ENCODE measurements at places on chromosomes 6 and 20.

- no peaks in the 10 kb centered on the region for H3K27me3 ChIP-seq
- no peaks in the 10 kb centered on the region for H3K36me3 ChIP-seq
- no peak overlapping the region for H3K27ac ChIP-seq
- peaks cover 30% of the 10 kb centered on the region for H3K4me1 ChIP-seq
These were observed 211.7 kb upstream of the CST7 start for GRCh38 chr20:24737212-24737850.

DNA sequence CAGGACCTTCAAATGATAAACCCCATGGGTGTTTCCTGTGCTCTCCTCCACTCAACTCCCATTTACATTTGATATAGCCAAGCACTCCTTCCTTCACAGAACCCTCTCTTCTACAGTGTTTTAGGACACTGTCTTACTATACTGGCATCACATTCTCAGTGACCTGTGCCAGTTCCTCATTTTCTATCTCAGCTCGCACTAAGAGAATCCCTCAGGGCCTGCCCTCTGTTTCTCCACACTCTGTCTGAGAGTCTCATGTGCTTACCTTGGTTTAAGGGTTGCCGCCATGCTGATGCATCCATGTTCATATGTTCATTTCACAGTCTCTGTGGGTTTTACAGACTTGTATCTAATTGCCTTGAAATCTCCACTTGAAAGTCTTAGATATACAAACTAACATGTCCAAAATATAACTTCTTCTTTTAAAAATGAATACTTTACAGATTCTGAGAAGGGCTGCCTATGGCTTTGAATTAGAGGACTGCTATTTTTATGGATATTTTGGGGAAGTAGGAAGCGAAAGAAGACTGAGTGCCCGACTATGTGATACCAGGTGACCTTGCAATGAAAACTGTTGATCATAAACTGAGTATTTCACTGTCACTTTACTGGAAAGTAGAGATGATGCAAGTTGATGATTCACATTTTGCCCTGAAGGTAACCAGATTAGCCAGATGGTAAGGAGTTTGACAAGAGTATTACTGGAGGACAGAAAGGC is 153.1 kb upstream of the SIM1 start:
- no peaks in the 10 kb centered on the region for H3K27me3 ChIP-seq
- H3K36me3 ChIP-seq: peaks cover 29% of the 10 kb centered on the region
- no peak overlapping the region for H3K4me3 ChIP-seq

GRCh38 chr6:108677357-108677756 is 116.6 kb downstream of the FOXO3 start:
- H3K27me3 ChIP-seq: peaks cover 4% of the 10 kb centered on the region
- no peak overlapping the region for H3K27ac ChIP-seq
- no peak for DNase-seq

- H3K4me3 ChIP-seq: no peak overlapping the region
- no peaks in the 10 kb centered on the region for H3K36me3 ChIP-seq
- no peak overlapping the region for H3K27ac ChIP-seq
- H3K4me1 ChIP-seq: peaks cover 39% of the 10 kb centered on the region
- DNase-seq: no peak
These were observed 356.0 kb downstream of the HDGFL1 start for GRCh38 chr6:22925304-22925835.

GRCh38 chr6:159931846-159932245 is 37.0 kb upstream of the IGF2R start:
- no peak for DNase-seq
- no peak overlapping the region for H3K4me3 ChIP-seq
- H3K27ac ChIP-seq: no peak overlapping the region
- peaks cover 36% of the 10 kb centered on the region for H3K27me3 ChIP-seq
- no peaks in the 10 kb centered on the region for H3K4me1 ChIP-seq

DNA sequence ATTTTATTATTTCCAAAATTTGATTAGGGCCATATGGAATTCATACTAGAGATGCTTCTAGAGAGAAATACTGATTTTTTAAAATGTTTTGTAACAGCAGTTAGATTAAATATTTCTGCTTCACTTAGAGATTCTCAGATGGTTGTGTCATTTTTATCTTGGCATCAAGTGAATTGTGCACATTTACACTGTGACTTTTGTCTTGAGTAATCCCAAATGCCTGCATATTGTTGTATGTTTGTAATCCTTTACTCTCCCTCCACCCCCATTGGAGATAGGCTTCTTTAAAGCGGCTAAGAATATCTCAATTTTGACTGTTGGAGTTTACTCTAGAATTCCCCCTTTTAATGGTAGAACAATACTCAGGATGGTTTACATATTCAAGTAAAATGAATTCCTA is 19.0 kb downstream of the STX16 start:
- H3K27ac ChIP-seq: no peak overlapping the region
- peaks cover 3% of the 10 kb centered on the region for H3K4me1 ChIP-seq
- H3K27me3 ChIP-seq: no peaks in the 10 kb centered on the region
- H3K36me3 ChIP-seq: peaks cover 39% of the 10 kb centered on the region

DNA sequence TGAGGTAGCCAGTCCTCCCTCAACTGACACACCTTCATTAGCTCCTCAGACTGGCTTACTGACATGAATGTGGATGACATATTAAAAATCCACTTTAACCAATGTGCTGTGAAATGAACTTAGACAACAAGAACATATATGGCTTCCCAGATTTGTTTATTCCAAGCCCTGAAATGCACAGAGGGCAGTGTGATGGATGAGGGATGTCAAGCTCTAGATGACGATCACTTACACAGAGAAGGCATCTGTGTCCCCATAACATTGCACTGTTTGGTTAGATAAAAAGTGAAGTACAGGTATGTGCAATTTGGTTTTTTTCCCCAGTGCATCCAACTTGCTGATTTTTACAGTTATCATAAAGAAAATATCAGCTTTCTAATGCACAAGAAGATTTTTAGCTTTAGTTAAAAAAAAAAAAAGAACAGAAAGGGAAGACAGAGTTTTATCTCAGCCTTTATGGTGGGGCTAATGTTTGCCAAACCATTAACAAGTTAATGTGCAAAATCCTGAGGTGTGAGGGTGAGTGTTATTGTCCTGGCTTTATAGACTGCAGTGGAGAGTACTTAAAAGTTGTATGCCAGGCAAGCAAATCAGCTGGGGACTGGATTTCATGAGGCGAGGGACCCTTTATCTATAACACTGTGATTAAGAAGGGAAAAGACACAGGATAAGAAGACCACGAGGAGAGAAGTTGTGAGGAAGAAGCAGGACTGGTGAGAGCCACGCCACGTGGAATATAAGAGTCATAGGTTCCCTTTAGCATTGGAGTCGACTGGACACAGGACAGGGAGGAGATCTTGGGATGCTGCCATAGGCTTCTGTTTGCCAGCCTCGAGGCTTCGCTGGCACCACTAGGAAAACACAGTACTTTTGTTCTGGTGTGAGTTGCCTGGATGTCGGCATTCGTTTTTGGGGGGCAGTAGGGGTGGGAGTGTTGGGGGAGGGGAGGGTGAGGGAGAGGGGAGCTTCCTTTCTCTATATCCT is 90.0 kb upstream of the BACH2 start:
- H3K36me3 ChIP-seq: no peaks in the 10 kb centered on the region
- DNase-seq: no peak
- H3K4me3 ChIP-seq: no peak overlapping the region
- peaks cover 26% of the 10 kb centered on the region for H3K4me1 ChIP-seq

DNA sequence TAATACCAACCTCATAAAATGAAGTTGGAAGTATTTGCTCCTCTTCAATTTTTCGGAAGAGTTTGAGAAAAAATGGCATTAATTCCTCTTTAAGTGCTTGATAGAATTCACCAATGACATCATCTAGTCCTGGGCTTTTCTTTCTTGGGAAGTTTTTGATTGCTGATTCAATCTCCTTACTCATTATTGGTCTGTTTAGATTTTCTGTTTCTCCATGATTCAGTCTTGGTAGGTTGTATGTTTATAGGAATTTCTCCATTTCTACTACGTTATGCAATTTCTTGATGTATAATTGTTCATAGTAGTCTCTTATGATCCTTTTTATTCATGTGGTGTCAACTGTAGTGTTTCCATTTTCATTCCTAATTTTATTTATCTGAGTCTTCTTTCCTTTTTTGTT is 176.9 kb upstream of the PRND start:
- H3K27me3 ChIP-seq: peaks cover 20% of the 10 kb centered on the region
- H3K27ac ChIP-seq: no peak overlapping the region
- no peaks in the 10 kb centered on the region for H3K36me3 ChIP-seq
- DNase-seq: no peak
- peaks cover 6% of the 10 kb centered on the region for H3K4me1 ChIP-seq

DNA sequence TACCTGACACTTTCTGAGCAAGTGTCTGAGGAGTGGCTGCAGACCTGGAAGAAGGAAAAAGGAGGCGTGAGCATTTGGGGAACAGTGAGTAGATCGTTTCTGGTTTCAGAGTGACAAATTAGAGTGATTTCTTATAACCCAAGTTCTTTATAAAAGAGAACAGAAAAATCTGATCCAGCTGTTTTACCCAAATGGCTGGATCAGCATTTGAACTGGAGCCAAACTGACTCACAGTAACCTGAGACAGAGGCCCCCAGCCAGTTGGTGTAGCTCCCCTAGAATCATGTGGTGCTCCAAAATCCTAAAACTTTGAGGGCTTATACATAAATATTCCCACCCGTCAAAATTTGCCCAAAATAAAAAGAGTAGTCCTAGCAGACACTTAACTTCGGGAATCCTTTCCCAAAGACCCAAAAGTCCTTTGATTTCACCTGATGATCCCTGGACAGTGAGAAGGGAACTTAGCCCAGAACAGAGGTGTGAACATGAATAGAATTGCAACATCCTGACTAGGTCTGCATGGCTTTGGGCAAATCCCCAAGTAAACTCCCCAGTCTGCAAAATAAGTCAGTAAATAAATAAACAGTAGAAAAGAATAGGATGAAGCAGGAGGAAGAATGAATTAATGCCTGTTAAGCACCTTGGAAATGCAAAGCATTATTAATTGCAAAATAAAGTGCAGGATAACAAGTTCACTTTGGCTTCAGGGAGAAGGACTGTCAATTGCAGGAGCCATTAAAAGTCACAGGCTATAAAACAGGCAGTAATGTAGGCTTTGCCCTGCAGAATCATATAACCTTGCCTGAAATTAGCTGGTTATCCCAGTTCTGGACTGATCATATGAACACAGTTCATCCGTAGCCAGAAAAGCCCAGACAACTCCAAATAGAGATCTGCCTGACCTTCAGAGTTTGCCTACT is 262.0 kb upstream of the JARID2 start:
- no peak overlapping the region for H3K27ac ChIP-seq
- no peak for DNase-seq
- no peak overlapping the region for H3K4me3 ChIP-seq
- H3K27me3 ChIP-seq: no peaks in the 10 kb centered on the region

- no peaks in the 10 kb centered on the region for H3K36me3 ChIP-seq
- no peak overlapping the region for H3K4me3 ChIP-seq
- no peak for DNase-seq
These were observed 255.1 kb upstream of the KCNG1 start for GRCh38 chr20:51277961-51278360.

DNA sequence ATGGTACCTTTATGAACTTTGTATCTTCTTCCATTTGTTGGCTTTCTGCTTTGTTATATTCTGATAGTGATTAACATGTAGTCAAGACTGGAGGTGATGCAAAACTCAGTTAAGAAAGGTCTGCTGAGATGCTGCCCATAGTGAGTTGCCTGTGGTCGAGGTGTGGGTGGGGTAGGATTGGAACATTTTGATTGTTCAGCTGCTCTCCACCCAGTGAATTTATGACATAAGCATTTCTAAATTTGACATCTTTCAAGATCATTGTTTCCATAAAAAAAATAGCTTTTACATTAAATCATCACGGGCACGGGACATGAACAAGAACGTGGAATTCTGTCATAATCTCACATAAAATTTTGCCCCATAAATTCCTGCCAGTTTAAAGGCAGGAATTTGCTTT is 146.6 kb upstream of the POU3F2 start:
- no peaks in the 10 kb centered on the region for H3K4me1 ChIP-seq
- no peak overlapping the region for H3K27ac ChIP-seq
- no peak for DNase-seq
- H3K36me3 ChIP-seq: no peaks in the 10 kb centered on the region
- no peaks in the 10 kb centered on the region for H3K27me3 ChIP-seq

DNA sequence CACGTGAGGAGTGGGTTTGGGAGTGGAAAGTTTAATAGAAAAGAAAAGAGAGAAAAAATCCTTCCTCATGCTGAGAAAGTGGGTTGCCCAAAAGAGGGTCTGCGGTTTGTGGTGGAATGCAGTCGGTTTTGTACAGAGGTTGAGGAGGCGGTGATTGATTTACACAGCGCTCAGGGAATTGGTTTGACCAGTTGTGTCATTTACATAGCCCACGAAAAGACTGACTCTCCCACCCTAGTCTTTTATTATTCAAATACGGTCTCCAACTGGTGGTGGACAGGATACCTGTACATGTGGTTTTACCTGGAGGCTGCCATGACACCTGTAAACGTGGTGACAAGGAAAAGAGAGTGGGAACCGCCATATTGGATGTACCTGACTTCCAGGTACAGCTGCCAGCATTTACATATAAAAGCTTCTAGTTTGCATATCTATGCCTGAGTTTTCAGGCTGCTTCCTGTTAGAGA is 42.1 kb downstream of the HLA-DPB1 start:
- no peaks in the 10 kb centered on the region for H3K36me3 ChIP-seq
- peaks cover 82% of the 10 kb centered on the region for H3K27me3 ChIP-seq
- peak overlapping the region; percentile 37 for H3K27ac ChIP-seq
- DNase-seq: no peak
- peak overlapping the region; percentile 78 for H3K4me3 ChIP-seq
- H3K4me1 ChIP-seq: peaks cover 21% of the 10 kb centered on the region

GRCh38 chr20:37438464-37439222 is 82.4 kb upstream of the NNAT start:
- no peak overlapping the region for H3K27ac ChIP-seq
- no peak for DNase-seq
- H3K4me1 ChIP-seq: peaks cover 14% of the 10 kb centered on the region
- no peaks in the 10 kb centered on the region for H3K36me3 ChIP-seq
- H3K27me3 ChIP-seq: peaks cover 3% of the 10 kb centered on the region
- H3K4me3 ChIP-seq: no peak overlapping the region

GRCh38 chr6:49606721-49607390 is 29.8 kb downstream of the RHAG start:
- H3K36me3 ChIP-seq: no peaks in the 10 kb centered on the region
- H3K4me1 ChIP-seq: no peaks in the 10 kb centered on the region
- H3K4me3 ChIP-seq: no peak overlapping the region
- H3K27ac ChIP-seq: no peak overlapping the region
- DNase-seq: no peak

DNA sequence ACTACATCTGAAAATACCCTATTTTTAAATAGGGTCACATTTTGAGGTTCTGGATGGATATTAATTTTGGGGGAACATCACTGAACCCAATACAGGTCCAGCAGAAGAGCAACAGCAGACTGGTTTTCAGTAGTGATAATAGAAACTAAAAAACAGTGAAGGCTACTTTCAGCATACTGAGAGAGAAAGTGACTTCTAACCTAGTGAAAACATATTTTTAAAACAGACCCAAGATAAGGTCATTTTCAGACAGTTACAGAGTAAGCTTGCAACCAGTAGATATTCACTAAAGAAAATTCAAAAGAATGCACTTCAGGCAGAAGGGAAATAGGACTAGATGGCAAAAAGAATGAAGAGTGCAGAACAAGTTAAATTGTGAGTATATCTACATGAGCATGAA is 42.0 kb upstream of the TMEM244 start:
- no peaks in the 10 kb centered on the region for H3K4me1 ChIP-seq
- no peaks in the 10 kb centered on the region for H3K27me3 ChIP-seq
- no peaks in the 10 kb centered on the region for H3K36me3 ChIP-seq
- DNase-seq: no peak
- H3K27ac ChIP-seq: no peak overlapping the region
